ENCODE measurements at places on chromosomes 5 and 9.

DNA sequence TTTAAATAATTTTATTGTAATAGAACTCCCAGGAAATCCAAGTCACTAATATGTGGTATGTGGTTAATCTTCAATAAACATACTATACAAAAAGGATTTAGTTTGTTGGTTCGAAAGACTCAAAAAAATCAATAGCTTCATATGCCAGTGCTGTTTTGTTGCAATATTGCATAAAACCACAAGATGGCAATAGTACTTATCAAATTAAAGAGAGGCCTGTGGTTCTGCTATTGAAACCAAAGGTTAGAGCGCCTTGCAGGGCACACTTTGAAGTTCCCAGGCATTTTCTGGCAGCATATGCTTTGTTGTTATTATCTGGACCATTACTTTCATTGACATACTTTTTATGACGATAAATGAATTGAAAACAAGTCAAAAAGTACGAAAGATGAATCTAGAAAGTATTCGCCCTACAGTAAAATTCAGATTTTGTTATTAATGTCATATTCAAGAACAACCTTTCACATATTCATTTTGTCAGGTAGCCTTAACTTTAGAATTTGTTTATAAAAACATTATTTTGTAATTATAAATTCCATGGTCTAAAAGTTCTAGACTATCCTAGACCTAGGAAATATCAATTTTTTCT lies 316.3 kb downstream of the MCTP1 start:
- peak; percentile 65 for DNase-seq

DNA sequence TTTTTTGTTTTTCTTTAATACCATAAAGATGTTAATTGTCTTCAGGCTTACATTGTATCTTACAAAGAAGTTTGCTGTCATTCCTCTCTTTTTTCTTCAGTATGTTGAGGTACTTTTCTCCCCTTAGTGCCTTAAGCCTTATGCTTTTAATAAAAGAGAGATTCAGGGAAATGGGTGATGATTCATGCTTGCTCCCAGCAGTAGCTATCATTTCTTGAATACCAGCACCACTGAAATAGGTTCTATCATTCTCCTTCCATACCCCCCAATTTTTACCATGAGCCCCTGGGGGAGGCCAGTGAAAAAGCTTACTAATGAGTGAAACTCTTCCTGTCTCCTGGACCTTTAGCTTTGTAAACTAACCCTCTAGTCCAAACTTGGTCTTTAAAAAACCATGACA lies 165.0 kb downstream of the FBXL7 start:
- DNase-seq = peak; percentile 83

- DNase-seq = no peak
Observed at GRCh38 chr5:329768-330167, 8.3 kb downstream of the AHRR start.

- DNase-seq = no peak
Observed at GRCh38 chr9:20428976-20429375, 193.3 kb downstream of the MLLT3 start.

GRCh38 chr9:587527-587926 lies 254.0 kb upstream of the DMRT1 start:
- DNase-seq = no peak
